ENCODE measurements at places on chromosomes 3 and 15.

- DNase-seq: no peak
Observed at GRCh38 chr3:150725548-150725947, 21.8 kb upstream of the ERICH6 start.

DNA sequence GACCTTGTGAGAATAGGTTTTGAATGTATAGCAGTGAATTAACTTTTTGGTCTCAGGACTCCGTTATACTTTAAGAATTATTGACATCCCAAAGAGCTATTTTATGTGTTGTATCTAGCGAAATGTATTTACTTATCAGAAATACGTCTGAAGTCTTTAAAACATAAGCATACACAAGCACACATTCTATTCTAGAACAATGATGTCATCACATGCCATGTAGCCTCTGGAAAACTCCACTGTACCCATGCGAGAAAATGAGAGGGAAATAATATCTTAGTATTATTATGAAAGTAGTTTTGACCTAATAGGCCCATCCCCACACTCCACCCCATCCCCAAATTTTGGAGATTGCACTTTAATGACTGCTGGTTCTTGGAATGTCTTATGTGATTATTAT is 1.5 kb downstream of the POLR2M start:
- no peak for DNase-seq

DNA sequence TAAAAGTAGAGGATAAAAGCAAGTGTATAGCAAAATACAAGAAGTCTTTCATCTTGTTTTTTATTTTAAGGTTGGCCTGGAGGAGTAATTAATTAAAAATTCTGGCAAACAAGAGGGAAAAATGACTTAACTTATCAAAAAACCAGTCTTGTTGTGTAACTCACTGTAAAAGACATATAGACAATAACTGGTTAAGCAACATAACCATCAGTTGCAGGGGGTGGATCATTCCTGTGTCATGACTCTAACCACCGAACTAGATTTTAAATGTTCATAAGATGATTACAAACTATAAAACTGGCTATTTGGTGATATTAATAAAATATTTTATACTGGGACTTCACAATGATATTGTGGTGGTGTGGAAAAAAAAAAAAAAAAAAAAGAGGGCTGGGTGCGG is 130.6 kb downstream of the STAG1 start:
- no peak for DNase-seq

DNA sequence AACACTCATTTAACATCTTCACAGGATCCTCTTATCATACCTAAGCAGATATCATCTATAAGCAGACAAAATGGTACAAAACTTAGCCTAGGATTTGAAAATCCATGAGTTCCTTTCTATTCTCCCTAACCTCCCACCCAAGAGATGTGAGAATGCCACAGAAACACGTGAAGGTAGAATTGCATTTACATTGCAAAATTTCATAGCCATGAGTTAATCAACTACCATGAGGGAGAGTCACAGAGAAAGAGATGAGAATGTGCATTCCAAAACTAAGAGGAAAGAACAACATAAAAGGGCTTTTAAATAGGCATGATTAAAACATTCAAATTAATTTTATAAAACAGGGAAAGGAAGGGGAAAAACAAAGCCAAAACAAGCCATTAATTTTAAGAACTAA is 806.2 kb downstream of the NTRK3 start:
- DNase-seq: no peak

DNA sequence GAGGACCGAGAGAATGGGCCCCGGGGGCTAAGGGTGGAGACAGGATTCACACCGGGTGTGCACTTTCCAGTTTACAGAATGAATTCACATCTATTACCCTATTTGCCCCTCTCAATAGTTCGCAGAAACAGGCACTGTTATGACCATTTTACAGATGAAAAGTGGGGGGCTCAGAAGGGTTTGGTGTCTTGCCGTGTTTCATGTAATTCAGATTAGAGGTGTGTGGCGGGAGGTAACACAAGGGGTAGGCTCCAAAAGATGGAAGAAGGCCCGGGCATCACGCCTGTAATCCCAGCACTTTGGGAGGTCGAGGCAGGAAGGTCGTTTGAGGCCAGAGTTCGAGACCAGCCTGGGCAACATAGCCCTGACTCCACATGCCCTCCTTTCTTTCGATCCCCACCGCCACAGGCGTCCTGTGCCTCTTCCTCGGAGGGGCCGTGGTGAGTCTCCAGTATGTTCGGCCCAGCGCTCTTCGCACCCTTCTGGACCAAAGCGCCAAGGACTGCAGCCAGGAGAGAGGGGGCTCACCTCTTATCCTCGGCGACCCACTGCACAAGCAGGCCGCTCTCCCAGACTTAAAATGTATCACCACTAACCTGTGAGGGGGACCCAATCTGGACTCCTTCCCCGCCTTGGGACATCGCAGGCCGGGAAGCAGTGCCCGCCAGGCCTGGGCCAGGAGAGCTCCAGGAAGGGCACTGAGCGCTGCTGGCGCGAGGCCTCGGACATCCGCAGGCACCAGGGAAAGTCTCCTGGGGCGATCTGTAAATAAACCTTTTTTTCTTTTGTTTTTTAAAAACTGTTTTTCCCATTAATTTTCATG is 3.4 kb downstream of the DUOXA2 start:
- no peak for DNase-seq

GRCh38 chr3:184742676-184743135 is 30.8 kb upstream of the MAGEF1 start:
- DNase-seq: no peak

DNA sequence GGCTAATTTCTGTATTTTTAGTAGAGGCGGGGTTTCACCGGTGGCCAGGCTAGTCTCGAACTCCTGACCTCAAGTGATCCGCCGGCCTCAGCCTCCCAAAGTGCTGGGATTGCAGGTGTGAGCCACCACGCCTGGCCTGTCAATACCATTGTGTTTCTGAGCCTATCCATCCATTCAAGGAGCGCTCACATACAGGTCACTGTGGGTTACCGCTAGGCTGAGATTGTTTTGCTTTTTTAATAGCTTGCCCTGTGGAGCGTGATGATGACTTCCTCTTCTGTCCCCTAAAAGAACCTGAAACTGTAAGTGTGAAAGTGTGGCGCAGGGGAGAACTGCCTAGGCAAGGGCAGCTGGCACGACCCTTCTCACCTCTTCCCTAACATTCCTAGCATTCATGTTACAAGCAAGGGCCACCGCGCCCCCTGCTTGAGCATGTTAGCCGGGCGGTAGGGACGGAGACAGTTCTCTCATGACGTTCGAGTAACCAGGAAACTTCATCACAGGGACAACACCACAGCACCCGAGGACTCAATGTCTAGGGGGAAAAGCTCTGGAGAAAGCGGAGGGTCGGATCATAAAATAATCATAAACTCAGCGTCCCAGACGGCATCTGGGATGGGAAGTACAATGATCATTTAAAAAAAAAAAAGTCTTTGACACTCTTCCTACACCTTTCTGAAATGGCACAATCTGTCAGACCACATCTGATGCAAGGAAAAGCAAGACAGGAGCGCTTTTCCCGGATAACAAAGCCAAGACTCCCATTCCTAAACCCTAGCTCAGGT is 790 bp downstream of the LAMP3 start:
- no peak for DNase-seq

DNA sequence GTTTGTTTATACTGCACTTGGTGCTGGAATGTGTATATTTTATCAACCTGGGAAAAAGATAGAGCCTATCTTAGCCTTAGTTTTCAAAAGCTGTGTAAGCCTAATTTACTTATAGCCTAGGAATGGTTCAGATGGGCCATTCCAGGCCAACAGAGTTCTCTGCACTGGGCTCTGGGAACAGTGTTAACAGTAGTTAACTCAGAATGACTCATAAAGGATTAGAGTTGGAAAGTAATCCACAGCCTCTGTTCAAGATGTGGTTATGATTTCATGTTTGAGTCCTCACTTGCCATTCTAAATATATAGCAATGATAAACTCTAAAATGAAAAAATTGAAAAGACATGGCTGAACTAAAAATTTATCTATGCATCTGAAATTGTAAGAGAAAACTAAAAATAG is 22.6 kb upstream of the PEX5L start:
- DNase-seq: no peak

GRCh38 chr3:114370537-114371174 is 76.8 kb downstream of the TIGIT start:
- no peak for DNase-seq

DNA sequence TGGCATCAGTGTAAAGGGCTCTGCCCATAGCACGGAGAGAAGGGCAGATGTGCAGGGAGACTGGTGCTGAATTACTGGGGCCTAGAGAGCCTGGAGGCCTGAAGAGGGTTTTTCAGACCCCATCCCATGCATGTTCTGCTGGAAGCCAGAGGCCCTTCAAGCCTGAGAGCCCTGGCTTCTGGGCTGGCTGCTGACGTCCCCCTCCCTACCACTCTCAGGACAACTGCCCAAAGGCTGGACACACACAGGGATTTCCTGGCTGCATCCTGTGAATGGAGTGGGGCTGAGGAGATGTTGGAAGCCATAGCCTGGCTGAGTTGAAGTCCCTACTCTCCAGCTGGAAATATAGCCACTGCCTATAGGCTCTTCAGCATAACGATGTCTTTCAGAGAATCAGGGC is 16.9 kb upstream of the DOCK3 start:
- DNase-seq: no peak

DNA sequence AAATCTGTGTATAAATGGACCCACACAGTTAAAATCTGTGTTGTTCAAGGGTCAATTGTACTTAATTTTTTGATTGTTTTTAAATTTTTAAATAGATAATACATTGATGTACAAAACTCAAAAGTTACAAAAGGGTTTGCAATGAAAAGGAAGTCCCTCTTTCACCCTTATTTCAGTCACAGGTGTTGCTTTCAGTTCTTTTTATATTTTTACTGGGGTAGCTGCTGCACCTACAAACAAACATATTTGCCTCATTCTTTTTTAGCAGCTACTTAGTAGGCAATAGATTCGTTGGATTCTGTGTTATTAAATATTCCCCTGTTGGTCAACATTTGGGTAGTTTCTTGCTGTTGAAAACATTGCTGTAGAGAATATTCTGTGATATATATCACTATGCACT is 44.4 kb downstream of the PIAS1 start:
- DNase-seq: no peak

- no peak for DNase-seq
Observed at GRCh38 chr3:105436687-105437086, 70.0 kb downstream of the ALCAM start.

DNA sequence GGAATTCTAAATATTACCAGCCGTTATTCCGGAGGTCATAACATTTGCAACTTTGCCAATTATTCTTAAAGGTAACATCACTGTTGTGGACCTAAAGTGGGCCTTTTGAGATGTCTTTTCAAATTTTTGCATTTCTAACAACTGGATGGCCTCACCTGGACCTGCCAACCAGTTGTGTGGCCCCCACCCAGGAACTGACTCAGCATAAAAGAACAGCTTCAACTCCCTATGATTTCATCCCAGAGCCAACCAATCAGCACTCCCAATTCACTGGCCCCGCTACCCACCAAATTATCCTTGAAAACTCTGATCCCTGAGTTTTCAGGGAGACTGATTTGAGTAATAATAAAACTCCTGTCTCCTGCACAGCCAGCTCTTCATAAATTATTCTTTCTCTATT is 489.7 kb upstream of the LMCD1 start:
- DNase-seq: no peak

DNA sequence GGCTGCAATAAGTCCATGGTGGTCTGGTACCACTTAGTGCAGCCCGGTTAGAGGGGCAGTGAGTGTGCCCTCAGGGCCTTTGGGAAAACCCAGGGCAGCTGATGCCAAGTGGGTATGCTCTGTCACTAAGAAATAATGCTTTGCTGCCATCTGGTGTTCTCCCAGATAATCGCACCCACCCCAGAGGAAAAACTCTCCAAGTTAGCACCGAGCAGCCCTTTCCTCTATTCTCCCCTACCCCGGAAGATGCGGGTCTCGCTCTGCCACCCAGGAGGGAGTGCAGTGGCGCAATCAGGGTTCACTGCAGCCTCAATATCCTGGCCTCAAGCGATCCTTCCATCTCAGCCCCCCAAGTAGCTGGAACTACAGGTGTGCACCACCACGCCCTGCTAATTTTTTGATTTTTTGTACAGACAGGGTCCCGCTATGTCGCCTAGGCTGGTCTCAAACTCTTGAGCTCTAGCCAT is 21.3 kb upstream of the DAPK2 start:
- peak; percentile 28 for DNase-seq

- DNase-seq: no peak
Observed at GRCh38 chr3:53618524-53618906, 124.1 kb downstream of the CACNA1D start.

All from stimulated activated CD4-positive, alpha-beta T cell treated with anti-CD3 and anti-CD28 coated beads, Interleukin-15, amount 100 ng/mL, for 1 hour (primary cell).